ENCODE measurements at places on chromosomes 3 and 15. TPM values are rescaled to one million over a fixed set of nuclear protein-coding genes. Genes with fewer than 3 reads are reported as not detected.

GRCh38 chr15:44102675-44103254, 92.3 kb downstream of the FRMD5 start:
- H3K4me3 ChIP-seq = peak overlapping the region; percentile 78
- peak; percentile 97 for DNase-seq
- no peaks in the 10 kb centered on the region for H3K27me3 ChIP-seq
- H3K27ac ChIP-seq = peak overlapping the region; percentile 92
- H3K4me1 ChIP-seq = peaks cover 53% of the 10 kb centered on the region

DNA sequence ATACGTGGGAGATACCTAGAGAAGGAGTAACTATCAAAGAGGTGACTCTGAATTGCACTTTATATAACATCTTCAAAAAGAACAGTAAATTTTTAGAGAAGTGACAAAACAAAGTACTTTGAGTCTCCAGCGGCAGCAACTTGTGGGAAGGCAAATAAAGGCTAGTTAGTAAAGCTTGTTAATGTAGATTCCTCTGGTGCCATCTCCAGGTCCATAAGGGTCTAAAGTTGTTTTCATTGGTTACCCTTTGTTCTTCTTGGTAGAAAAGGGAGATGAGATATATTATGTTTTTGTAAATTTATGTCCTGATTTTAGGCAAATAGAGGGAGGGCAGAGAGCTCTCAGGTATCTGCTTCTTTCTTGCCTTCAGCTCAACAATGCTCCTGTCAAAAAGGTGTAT, 161.6 kb downstream of the MYRIP start:
- H3K27ac ChIP-seq = no peak overlapping the region
- H3K4me3 ChIP-seq = no peak overlapping the region
- no peaks in the 10 kb centered on the region for H3K36me3 ChIP-seq
- peaks cover 9% of the 10 kb centered on the region for H3K27me3 ChIP-seq
- H3K4me1 ChIP-seq = no peaks in the 10 kb centered on the region

DNA sequence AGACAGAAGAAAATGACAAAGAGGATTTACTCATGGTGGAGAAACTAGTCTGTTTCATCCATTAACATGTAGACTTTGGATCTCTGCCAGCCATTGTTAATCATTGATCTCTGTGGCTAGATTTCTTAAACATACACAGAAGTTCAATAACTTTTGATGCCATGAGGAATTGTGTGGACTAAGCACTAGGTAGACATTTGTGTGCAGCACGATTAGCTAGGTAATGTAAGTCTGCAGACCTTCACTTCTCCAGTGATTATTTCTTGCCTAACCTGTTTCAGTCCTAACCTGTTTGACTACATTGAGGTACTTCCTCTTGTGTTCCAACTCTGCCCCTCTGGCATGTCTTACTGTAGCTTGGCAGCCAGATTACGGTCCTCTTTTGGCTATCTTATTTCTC, 928.5 kb upstream of the ROBO1 start:
- no peaks in the 10 kb centered on the region for H3K36me3 ChIP-seq
- H3K27ac ChIP-seq = no peak overlapping the region

DNA sequence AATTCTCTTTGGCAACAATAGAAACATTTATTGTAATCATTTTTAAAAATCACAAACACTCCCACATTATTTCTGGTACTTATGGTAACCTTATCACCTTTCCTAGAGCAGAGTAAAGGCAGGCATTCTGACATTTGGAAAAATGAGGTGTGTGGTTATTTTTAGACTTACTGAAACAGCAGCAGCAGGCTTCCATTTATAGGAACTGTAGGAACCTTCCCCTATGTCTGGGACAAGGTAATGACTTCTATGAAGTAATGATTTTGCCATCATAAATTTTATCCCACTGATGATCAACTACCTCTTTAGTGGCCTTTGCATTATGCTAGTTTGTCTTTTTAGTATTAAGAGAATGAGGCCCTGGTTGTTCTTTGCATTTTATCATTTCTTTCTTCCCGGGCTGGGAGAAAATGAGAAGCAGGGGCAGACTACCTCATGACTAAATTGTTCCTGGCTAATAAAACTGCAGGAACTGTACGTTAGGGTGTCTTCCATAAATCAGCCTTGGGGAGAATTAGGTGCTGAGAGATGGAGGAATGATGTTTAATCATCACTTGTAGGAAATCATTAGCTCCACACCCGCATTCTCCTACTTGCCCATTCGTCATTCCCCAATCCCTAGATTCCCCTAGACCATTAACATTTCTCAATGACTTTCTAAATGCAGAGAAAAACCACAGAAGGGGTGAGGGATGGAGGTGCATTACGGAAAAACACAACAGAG, 680.3 kb downstream of the AGBL1 start:
- H3K27ac ChIP-seq = no peak overlapping the region
- H3K36me3 ChIP-seq = no peaks in the 10 kb centered on the region
- no peaks in the 10 kb centered on the region for H3K27me3 ChIP-seq
- H3K4me3 ChIP-seq = no peak overlapping the region
- no peak for DNase-seq

- H3K4me1 ChIP-seq = no peaks in the 10 kb centered on the region
- DNase-seq = no peak
These were observed 100.7 kb downstream of the CACNA2D3 start for GRCh38 chr3:54223063-54223462.

DNA sequence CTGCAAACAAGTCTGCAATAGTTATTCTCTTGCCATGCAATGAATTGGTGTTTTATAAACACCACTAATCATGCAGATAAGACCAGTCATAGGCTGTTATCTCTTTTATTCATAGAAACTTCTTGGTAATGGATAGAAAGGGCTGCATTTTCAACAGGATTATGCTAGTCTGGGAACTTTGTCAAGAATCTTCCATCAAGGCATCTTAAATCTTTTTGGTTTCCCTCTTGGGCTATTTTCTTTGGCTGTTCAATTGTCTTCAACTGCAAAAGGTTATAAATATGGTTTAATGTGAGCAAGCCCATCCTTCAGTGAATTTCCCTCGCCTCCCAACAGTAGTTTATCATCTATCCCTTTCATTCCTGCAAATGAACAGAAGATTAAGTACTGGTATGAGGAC, 59.0 kb upstream of the MINAR1 start:
- no peak for DNase-seq
- no peak overlapping the region for H3K4me3 ChIP-seq
- H3K27me3 ChIP-seq = peaks cover 5% of the 10 kb centered on the region
- H3K27ac ChIP-seq = no peak overlapping the region

- H3K27ac ChIP-seq = peak overlapping the region; percentile 85
- H3K27me3 ChIP-seq = no peaks in the 10 kb centered on the region
- peak overlapping the region; percentile 78 for H3K4me3 ChIP-seq
- no peak for DNase-seq
These were observed 7.4 kb upstream of the ANPEP start for GRCh38 chr15:89822026-89822425.

DNA sequence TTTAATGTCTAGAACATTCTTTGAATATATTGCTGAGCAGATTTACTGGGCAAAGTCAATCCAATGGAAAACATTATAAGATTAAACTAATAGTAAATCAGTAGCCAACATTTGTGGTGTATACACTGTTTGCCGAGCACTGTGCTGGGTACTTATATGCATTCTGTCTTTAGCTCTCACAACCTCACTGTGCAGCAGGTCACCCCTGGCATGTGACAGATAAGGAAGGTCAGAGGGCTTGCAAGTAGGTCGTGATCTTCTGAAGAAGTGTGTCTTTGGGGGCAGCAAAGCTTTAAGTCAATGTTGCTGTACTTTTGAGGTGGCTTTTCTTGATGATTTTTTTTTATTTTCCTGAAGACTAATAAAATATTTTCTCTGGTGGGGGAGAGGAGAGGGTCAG, 62.2 kb downstream of the TCAIM start:
- no peaks in the 10 kb centered on the region for H3K27me3 ChIP-seq
- no peaks in the 10 kb centered on the region for H3K4me1 ChIP-seq
- no peak for DNase-seq
- no peak overlapping the region for H3K4me3 ChIP-seq
- H3K27ac ChIP-seq = no peak overlapping the region
- peaks cover 6% of the 10 kb centered on the region for H3K36me3 ChIP-seq

GRCh38 chr15:90037961-90038631, 37.0 kb downstream of the ZNF710 start:
- peaks cover 75% of the 10 kb centered on the region for H3K4me1 ChIP-seq
- peak overlapping the region; percentile 83 for H3K27ac ChIP-seq
- H3K4me3 ChIP-seq = peak overlapping the region; percentile 10

GRCh38 chr15:65914386-65914785, 45.1 kb downstream of the RAB11A start:
- H3K27ac ChIP-seq = no peak overlapping the region
- no peaks in the 10 kb centered on the region for H3K36me3 ChIP-seq
- no peak for DNase-seq
- 0 out of 2 replicates have a peak, but pooled peaks cover 8% of the 10 kb centered on the region for H3K4me1 ChIP-seq
- H3K27me3 ChIP-seq = no peaks in the 10 kb centered on the region

DNA sequence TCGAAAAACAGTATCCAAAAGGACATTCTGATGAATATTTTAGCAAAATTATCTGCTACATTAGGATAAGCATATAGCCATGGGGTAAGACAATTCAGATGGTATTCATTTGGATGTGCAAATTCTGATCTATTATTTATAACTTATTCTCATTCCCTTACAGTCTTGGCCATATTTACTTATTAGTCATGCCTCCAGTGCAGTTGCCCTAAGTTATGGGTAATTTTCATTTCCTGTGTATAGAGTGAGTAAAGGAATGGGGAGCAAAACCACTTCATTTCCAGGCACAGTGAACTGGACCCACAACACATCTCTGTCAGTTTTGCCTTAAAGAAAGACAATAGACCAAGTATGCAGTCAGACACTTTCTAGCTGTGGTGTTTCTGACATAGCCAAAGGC, 134.3 kb downstream of the POLQ start:
- H3K4me3 ChIP-seq = no peak overlapping the region
- no peak overlapping the region for H3K27ac ChIP-seq
- H3K36me3 ChIP-seq = no peaks in the 10 kb centered on the region
- H3K27me3 ChIP-seq = no peaks in the 10 kb centered on the region
- H3K4me1 ChIP-seq = peaks cover 11% of the 10 kb centered on the region

DNA sequence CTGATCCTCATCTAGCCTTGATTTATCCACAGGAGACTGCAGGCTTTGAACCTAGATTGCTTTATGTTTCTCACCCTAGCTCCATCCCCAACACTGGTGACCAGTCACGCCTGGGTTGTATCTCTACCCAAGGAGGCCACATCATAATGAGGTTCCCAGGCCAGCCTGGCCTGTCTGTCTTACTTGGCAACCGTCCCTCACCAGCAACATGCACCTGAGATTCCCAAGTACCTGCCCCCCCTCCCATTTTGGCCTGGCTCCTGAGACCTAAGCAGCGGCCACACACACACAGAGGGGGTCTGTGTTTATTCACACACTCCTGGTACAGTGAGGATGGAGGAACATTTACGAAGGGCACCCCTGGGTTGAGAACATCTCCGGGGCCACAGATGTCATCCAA, 2.4 kb downstream of the CAMK2N2 start:
- H3K4me1 ChIP-seq = peaks cover 14% of the 10 kb centered on the region
- H3K4me3 ChIP-seq = no peak overlapping the region
- peaks cover 17% of the 10 kb centered on the region for H3K27me3 ChIP-seq
- DNase-seq = no peak
- no peaks in the 10 kb centered on the region for H3K36me3 ChIP-seq

DNA sequence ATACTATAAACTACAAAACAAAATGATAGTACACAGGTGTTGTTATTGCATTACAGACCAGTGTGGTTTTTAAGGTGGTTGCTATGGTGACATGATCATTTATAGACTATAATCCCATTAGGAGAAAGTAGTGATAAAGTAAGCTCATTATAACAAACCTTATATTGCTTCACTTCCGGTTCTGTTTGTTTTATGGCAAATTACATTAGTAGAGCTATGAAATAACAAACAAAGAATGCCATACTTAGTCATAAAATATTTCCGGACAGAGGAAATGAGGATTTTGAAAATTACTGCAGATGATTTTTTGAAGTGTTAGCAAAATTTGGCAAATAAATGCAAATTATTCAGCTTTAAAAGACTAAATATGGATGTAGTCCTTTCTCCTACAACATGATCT, 640.4 kb upstream of the ARPP21 start:
- no peak overlapping the region for H3K27ac ChIP-seq
- no peaks in the 10 kb centered on the region for H3K4me1 ChIP-seq
- H3K4me3 ChIP-seq = no peak overlapping the region
- no peaks in the 10 kb centered on the region for H3K36me3 ChIP-seq
- no peak for DNase-seq

DNA sequence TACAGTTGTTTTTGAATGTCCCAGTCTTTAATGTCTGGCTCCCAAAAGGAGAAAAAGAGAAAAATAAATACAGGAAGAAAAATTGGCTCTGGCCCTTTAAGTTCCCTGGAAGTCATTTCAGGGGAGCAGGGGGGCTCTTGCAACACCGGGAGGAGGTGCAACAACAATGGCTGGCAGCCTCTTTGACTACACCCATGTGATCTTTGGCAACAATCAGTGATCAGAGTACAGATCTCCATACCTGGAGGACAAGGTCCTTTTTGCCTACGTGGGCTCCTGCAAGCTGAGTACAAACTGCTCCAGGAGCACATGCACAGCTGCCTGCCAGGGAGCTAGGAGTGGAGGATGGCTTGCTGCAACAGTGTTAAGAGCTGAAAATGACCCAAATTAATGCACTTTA, 63.9 kb downstream of the GLCE start:
- no peaks in the 10 kb centered on the region for H3K27me3 ChIP-seq
- H3K27ac ChIP-seq = no peak overlapping the region
- peaks cover 16% of the 10 kb centered on the region for H3K36me3 ChIP-seq
- no peak overlapping the region for H3K4me3 ChIP-seq
- DNase-seq = no peak
- no peaks in the 10 kb centered on the region for H3K4me1 ChIP-seq

DNA sequence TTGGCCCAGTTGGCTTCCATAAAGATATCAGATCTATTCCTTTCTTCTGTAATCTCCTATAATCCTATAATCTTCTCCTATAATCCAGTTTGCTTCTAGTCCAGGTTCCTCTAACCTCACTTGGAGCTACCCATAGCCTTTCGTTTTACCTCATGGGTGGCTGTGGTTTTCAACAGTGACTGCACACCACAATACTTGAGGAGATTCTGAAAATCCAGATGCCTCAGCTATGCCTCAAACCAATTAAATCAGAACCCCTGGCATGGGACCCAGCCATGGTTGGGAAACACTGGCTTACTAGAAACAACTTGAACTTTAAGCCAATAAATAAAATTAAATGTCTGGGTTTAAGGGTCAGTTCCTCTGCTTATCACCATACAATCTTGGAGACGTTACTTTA, 86.1 kb upstream of the NTRK3 start:
- H3K27ac ChIP-seq = peak overlapping the region; percentile 66
- no peak overlapping the region for H3K4me3 ChIP-seq
- peak; percentile 56 for DNase-seq
- H3K4me1 ChIP-seq = peaks cover 14% of the 10 kb centered on the region
- no peaks in the 10 kb centered on the region for H3K27me3 ChIP-seq

DNA sequence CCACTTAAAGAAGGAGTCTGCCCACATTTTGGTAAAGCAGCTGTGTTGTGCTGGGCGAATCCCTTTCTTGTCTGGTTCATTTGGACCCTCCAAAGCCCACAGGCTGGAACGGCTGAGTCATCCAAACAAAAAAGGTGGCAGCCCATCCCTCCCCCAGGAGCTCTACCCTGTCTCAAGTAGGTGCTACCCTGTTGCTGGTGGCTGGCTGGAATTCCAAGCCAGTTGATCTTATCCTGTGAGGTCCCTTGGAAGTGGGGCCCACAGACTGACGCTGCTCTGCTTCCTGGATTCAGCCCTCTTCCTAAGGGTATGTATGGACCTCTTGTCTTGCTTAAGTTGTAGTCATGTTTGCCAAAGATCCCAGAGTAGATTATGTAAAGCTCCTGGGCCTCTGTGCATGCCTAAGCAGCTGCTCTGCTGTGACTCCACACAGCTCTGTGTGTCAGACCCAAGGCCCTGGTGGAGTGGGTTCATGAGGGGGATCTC, 44.5 kb downstream of the CCR1 start:
- no peak overlapping the region for H3K27ac ChIP-seq
- no peak for DNase-seq
- no peak overlapping the region for H3K4me3 ChIP-seq

The ATP10A gene
- total RNA-seq = 30.3 TPM

The EPHA3 gene
- not detected for total RNA-seq

The DPH6 gene
- total RNA-seq = 8.9 TPM
